HepG2 (cell line): ENCODE measurements at places on chromosomes 7 and 10. TPM values are rescaled to one million over a fixed set of nuclear protein-coding genes. Genes with fewer than 3 reads are reported as not detected.

The UCMA gene
- polyA plus RNA-seq = not detected in 2 replicates

The GBX1 gene
- not detected in 2 replicates for polyA plus RNA-seq

The NPY gene
- polyA plus RNA-seq = not detected in 2 replicates

DNA sequence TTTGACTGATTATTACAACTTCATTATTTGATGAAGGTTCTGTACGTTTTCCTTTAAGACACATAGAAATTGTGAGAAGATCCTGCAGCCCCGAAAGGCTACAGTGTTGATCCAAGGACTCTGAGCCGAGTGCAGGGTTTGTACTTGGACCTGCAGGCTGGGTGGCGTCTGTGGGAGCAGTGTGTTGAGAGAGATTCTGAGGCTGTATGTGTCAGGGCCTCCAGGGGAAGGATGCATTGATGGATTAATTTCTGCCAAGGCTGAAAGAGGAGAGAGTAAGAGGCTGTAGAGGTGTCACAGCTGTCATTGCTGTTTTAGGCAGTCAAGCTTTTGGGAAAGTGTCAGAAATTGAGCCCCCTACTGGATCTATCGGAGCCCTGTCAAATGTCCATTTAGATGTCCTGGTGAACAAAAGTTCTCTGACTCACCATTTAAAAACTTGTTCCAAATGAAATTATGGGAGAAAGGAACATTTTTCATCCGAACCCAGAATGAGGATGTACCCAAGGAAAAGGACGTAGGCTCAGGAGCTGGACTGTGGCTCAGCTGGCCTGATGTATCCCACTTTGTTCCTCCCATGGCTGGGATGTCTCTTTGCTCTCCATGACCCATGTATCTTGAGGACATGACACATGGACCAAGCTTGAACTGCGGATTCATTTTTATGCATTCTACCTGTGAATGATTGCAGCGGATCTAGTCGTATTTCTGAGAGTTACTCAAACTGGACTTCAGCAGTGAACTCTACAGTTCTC, 102.2 kb downstream of the TCF7L2 start:
- DNase-seq = no peak

DNA sequence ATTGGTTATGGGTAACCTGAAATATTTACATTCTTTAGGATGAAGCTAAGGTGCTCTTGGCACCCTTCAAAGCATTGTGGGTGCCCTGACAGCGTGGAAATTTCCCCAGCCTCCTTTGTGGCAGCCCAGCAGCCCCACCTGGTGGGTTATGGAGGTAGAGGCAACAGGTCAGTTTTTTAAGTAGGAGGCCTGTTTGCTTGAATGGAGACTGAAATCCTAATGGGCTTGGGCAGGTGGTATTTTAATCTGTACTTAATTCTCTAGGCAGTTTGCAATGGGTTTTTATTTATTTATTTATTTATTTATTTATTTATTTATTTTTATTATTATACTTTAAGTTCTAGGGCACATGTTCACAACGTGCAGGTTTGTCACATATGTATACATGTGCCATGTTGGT, 139.4 kb downstream of the EPC1 start:
- DNase-seq = peak; percentile 59
